Adrenal gland (tissue), 19 donors: ENCODE measurements at places on chromosomes 4 and X. TPM values are rescaled to one million over a fixed set of nuclear protein-coding genes. Genes with fewer than 3 reads are reported as not detected.

GRCh38 chr4:3285558-3286334 lies 7.1 kb upstream of the RGS12 start:
- H3K4me1 ChIP-seq, result no peaks in the 10 kb centered on the region
- H3K36me3 ChIP-seq, result no peaks in the 10 kb centered on the region
- H3K27ac ChIP-seq, result no peak overlapping the region
- DNase-seq, result peak; percentile 57

Gene VCX2
- not detected for polyA plus RNA-seq

DNA sequence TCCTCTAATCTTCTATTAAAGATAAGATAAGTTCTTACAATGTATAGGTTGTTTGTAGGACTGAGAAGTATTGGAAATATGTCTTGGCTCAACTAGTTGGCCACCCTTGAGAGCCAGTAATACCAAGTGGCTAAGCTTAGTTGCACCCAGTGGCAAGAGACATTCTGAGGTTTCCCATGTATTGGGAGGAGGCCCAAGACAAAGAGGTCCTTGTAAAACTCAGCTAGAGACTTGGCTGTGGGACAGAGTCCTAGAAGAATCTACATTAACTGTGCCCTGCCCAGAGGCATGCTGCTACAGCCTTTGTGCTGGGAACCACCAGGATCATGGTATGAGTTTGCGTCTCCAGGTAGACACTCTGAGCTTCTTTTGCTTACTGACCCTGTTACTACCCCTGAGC lies 41.9 kb upstream of the SLC4A4 start:
- no peaks in the 10 kb centered on the region for H3K27me3 ChIP-seq
- no peaks in the 10 kb centered on the region for H3K36me3 ChIP-seq

Gene RBMX2
- 42.1 TPM for polyA plus RNA-seq

GRCh38 chr4:11131491-11131890 lies 297.2 kb downstream of the HS3ST1 start:
- H3K27me3 ChIP-seq, result no peaks in the 10 kb centered on the region
- H3K36me3 ChIP-seq, result no peaks in the 10 kb centered on the region
- no peaks in the 10 kb centered on the region for H3K4me1 ChIP-seq
- H3K4me3 ChIP-seq, result no peak overlapping the region
- DNase-seq, result no peak
- H3K27ac ChIP-seq, result no peak overlapping the region

Gene IBSP
- not detected for polyA plus RNA-seq

DNA sequence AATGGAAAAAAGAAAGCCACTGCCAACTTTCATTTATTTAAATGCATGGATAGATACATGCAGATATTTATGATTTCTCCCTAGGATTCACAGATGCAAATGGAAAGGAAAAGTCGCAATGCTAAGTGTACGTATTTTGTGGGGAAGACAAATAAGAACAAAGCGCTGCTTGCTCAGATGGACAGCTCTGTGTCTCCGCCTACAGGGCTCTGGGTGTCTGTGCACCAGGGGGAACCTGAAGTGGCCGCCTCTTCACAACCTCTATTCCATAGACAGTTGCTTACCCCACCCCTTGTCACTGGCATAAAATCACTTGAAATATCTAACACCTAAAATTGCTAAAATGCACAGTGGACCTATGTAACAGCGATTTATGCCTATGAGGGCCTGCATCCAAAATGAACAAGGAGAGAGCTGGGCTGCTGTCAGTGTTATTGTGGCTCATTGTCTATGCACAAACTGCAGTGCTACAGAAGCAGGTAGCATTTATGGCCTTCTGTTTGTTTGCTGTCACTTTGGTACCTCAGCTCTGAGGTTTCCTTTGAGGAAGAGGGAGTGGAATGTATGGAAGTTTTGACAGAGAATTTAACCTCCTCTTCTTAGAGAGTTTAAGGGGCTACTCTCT lies 58.6 kb upstream of the PAGE1 start:
- no peak overlapping the region for H3K27ac ChIP-seq
- no peaks in the 10 kb centered on the region for H3K4me1 ChIP-seq
- H3K36me3 ChIP-seq, result no peaks in the 10 kb centered on the region
- peak; percentile 55 for DNase-seq
- no peak overlapping the region for H3K4me3 ChIP-seq

DNA sequence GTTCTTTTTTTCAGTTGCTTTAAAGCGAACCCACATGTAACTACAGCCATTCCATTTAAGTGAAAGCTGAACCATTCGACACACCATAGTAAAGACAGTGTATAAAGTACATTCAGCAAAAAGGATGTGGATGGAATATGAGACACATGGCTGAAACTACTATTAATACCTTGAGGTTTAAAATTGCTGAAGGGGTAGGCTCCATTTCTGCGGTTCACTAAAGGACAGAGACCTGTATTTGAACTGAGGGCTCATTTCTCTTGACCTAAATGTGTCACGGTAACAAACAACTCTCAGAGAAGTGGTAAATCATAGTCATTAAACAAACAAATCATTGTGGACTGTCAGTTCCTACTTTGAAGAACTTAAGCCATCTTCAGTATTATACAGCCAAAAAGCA lies 1085.6 kb upstream of the TENM3 start:
- H3K27me3 ChIP-seq, result no peaks in the 10 kb centered on the region
- no peak overlapping the region for H3K4me3 ChIP-seq

DNA sequence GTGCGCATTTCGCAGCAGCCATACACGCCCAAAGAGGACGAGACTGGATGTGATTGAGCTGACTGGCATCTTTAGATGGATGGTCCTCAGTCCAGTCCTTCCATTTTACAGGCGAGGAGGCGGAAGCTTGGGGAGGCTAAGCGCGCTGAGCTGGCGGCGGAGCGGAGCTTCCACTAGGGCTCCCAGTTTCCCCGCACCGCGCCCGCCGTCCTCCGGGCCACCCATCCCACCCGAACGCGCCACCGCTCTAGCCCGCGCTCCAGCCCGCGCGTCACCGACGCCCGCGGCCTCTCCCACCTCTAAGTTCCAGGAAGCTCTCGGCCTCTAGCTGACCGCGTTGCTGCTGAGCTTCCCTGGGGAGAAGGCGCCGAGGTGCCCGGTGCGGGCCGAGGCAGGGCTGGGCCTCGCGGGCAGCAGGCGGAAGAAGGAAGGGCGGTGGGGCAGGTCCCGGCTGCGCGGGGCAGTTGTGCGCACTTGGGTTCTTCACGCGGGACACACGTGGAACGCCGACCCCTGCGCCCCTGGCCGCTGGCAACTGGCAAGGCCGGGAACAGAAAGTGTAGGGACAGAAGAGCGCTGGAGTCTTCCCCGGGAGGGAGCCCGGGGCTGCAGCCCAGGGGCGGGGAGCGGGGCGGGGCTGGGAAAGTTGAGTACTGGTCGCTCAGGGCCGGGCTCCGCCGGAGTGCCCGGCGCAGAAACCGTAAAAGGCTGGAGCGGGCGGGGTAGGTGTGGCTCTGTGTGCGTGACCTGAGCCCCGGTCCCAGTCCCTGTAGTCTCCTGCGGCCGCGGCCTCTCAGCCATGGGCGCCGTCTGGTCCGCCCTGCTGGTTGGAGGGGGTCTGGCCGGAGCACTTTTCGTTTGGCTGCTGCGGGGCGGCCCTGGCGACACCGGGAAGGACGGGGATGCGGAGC lies at the start of gene STBD1:
Gene STBD1, plus strand, starts transcription at position 763 of the 911 bp plus-strand sequence. Its CDS starts 37 bp downstream, at position 800.
- H3K27me3 ChIP-seq, result no peaks in the 10 kb centered on the region
- H3K36me3 ChIP-seq, result no peaks in the 10 kb centered on the region
- H3K27ac ChIP-seq, result peak within 1 kb of the TSS; percentile 81
- H3K4me1 ChIP-seq, result peaks cover 4% of the 10 kb centered on the region
- peak; percentile 78 for DNase-seq

Gene CT45A2
- polyA plus RNA-seq, result not detected

- no peaks in the 10 kb centered on the region for H3K4me1 ChIP-seq
- H3K27me3 ChIP-seq, result no peaks in the 10 kb centered on the region
- no peaks in the 10 kb centered on the region for H3K36me3 ChIP-seq
- H3K27ac ChIP-seq, result peak overlapping the region; percentile 89
- peak overlapping the region; percentile 79 for H3K4me3 ChIP-seq
Observed at GRCh38 chr4:153221783-153222706, 17.8 kb downstream of the TRIM2 start.

DNA sequence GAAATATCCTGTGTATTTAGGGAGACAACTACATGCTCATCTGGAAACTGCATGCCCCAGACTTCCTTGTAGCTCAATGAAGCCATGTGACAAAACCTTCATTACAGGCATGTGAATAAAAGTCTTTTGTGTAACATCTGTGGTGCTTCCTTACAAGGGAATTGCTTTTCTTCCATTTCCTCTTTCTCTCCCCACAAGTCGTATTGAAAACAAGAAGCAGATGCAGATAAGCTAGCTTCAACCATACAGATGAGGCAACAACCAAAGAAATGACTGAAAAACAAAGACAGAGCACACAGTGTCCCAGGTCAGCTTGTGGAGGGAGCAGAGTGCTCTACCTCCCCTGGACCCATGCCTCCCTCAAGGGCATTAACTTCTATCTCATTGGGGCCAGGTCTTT lies 115.8 kb upstream of the INPP4B start:
- no peaks in the 10 kb centered on the region for H3K36me3 ChIP-seq
- no peak overlapping the region for H3K27ac ChIP-seq
- DNase-seq, result no peak
- peaks cover 10% of the 10 kb centered on the region for H3K4me1 ChIP-seq
- H3K4me3 ChIP-seq, result no peak overlapping the region

Gene SSX1
- polyA plus RNA-seq, result not detected

- H3K27ac ChIP-seq, result no peak overlapping the region
- no peak for DNase-seq
- H3K4me1 ChIP-seq, result no peaks in the 10 kb centered on the region
- H3K27me3 ChIP-seq, result no peaks in the 10 kb centered on the region
Observed at GRCh38 chr4:23207059-23207458, 514.3 kb downstream of the GBA3 start.

GRCh38 chrX:127439676-127440075 lies 612.5 kb downstream of the ACTRT1 start:
- H3K27me3 ChIP-seq, result peaks cover 6% of the 10 kb centered on the region
- H3K27ac ChIP-seq, result no peak overlapping the region
- no peak overlapping the region for H3K4me3 ChIP-seq
- H3K4me1 ChIP-seq, result no peaks in the 10 kb centered on the region
- no peaks in the 10 kb centered on the region for H3K36me3 ChIP-seq
- no peak for DNase-seq

- no peaks in the 10 kb centered on the region for H3K4me1 ChIP-seq
- no peak overlapping the region for H3K4me3 ChIP-seq
- H3K27ac ChIP-seq, result no peak overlapping the region
- H3K36me3 ChIP-seq, result no peaks in the 10 kb centered on the region
Observed at GRCh38 chr4:22091352-22091717, 142.8 kb upstream of the KCNIP4 start.

GRCh38 chr4:68907245-68907644 lies 44.4 kb downstream of the UGT2A3 start:
- H3K4me3 ChIP-seq, result no peak overlapping the region
- no peaks in the 10 kb centered on the region for H3K4me1 ChIP-seq
- DNase-seq, result no peak
- H3K27me3 ChIP-seq, result no peaks in the 10 kb centered on the region

DNA sequence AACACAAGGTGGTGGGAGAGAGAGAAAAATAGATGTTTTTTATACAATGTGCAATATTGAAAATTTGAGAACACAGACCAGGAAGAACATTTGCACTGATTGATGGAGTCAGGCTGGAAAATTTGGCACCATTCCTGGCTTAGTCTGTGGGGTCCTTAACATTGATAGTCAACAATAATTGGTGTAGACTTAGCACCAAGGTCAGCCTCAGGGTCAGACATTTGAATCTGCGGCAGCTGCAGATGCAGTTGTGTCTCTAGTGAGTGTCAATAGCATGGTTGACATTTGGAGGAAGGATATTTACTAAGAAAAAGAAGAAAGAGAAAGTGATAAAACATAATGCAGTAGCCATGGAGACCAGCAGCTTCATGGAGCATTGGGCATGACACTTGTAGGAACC lies 31.5 kb upstream of the GLRA3 start:
- no peaks in the 10 kb centered on the region for H3K27me3 ChIP-seq
- H3K36me3 ChIP-seq, result no peaks in the 10 kb centered on the region
- H3K27ac ChIP-seq, result no peak overlapping the region
- no peak overlapping the region for H3K4me3 ChIP-seq

- H3K27me3 ChIP-seq, result no peaks in the 10 kb centered on the region
- peaks cover 6% of the 10 kb centered on the region for H3K4me1 ChIP-seq
- no peak overlapping the region for H3K4me3 ChIP-seq
Observed at GRCh38 chrX:107628662-107629539, 591 bp downstream of the PRPS1 start.

Gene QDPR
- 86.2 TPM for polyA plus RNA-seq

GRCh38 chr4:86543080-86543479 lies 51.0 kb upstream of the PTPN13 start:
- H3K27me3 ChIP-seq, result no peaks in the 10 kb centered on the region
- H3K4me1 ChIP-seq, result no peaks in the 10 kb centered on the region
- no peak for DNase-seq
- H3K36me3 ChIP-seq, result no peaks in the 10 kb centered on the region
- no peak overlapping the region for H3K27ac ChIP-seq

DNA sequence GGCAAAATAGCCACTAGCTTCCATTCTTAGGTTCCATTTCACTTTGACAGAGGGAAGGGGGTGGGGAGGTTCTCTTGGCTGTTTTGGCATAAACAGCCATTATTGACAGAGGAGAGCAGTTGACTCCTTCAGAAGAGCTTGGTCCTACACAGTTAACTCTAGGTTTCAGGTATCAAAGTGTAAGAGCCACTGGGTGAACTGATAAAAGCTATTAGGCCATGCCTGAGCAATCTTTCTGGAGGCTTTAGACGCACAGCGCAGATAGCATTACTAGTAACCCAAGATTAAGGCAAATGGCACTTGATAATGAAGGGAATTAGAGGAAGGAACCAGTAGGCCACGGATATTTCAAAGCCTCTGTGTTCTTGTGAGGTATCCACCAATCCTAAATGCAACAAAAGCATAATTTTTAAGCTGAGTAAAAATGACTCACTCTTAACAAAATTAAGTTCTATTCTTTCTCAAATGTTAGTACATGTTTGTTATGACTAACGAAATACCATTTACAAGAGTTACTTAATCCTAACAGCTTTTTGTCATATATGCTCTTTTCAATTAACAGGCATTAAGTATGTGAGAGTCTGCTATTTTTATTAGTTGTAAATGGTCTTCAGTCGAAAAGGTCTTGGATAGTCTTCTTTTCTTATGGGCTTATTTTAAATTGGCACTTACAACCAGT lies 53.6 kb downstream of the SLC7A11 start:
- H3K27ac ChIP-seq, result no peak overlapping the region
- no peak overlapping the region for H3K4me3 ChIP-seq
- H3K36me3 ChIP-seq, result no peaks in the 10 kb centered on the region
- no peaks in the 10 kb centered on the region for H3K27me3 ChIP-seq
- H3K4me1 ChIP-seq, result no peaks in the 10 kb centered on the region

Gene ASB5
- polyA plus RNA-seq, result not detected

DNA sequence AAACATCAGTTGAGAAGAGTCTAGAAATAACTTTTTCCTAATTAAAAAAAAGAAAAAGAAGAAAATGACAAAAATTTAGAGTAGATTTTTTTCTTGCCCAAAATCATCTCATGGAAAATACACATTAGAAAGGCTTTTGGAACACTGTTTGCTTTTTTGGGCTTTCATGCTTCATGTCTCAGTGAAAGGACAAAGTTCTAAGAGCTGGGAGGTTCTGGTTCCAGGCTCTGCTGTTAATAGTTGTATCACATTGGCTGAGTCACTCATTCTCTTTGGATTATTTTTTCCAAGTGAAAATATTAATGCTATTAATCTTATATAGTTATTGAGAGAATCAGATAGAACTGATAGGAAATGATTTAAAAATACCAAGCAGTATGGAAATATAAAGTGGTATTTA lies 32.9 kb upstream of the ETNPPL start:
- DNase-seq, result no peak
- H3K36me3 ChIP-seq, result no peaks in the 10 kb centered on the region
- H3K27ac ChIP-seq, result no peak overlapping the region
- H3K4me3 ChIP-seq, result no peak overlapping the region
- H3K4me1 ChIP-seq, result no peaks in the 10 kb centered on the region

Gene LNX1
- polyA plus RNA-seq, result 1.2 TPM

- H3K4me3 ChIP-seq, result no peak overlapping the region
- no peaks in the 10 kb centered on the region for H3K36me3 ChIP-seq
- H3K27ac ChIP-seq, result no peak overlapping the region
- H3K27me3 ChIP-seq, result no peaks in the 10 kb centered on the region
- no peaks in the 10 kb centered on the region for H3K4me1 ChIP-seq
Observed at GRCh38 chr4:113881256-113881655, 98.2 kb downstream of the ARSJ start.
